ENCODE measurements at places on chromosomes 6 and 20.
A peak's percentile ranks its signal among the peaks of the same experiment; 100 is the strongest.

DNA sequence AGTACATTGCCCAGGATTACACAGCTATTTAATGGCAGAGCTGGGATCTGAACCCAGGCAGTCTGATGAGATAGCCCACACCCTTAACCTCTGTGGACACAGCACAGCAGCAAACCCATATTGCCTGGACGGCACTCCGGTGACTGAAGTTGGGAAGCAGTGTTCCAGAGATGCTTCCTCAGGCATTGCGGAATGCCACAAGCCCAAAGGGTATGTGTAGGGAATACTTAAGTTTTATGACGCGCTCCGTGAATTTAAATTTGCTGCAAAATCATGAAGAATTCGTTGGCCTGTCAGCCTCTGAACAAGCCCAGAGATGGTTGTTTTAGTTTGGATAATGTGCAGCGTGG, 46.4 kb downstream of the PSMG4 start:
- DNase-seq: no peak

- DNase-seq: no peak
Observed at GRCh38 chr6:134041093-134041492, 11.3 kb downstream of the SLC2A12 start.

GRCh38 chr6:25342802-25343201, 63.6 kb downstream of the CARMIL1 start:
- no peak for DNase-seq

DNA sequence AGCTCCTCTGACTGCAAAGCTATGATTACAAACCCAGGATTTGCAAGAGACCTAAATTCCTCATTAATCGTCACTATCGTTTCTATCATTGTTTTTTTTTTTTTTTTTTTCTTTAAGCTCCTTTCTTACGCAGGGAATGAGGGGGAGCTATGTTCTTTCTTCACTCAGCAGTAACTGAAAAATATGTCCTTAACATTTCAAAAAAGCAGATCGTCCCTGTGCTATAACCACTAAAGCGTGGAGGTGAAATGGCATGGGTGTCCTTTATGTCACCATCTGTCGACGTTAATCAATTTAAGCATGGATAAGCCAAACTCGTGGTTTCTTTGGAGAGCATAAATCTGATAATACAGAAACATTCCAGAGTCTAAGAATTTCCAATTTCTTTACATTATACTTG, 67.9 kb upstream of the TRAF3IP2 start:
- DNase-seq: no peak

- DNase-seq: no peak
Observed at GRCh38 chr20:34260208-34260942, 19.2 kb downstream of the ASIP start.

- no peak for DNase-seq
Observed at GRCh38 chr20:45311589-45312211, 3.6 kb upstream of the MATN4 start.

DNA sequence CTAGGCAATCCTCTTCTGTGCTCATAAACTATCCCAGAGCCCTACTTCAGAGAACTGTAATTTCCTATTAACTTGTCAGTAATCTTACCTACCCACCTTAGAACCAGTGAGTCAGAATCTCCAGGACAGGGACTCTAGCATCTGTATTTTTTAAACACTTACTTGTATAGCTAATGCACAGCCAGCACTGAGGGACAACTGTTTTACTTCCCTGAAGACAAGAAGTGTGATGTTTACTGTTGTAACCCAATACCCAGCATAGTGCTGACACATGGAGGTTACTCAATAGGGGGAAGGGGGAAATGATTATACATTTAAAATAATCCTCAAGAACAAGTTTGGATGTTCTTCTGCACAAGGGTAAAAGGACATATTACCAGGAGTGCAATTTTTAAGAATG, 130.8 kb downstream of the BTBD9 start:
- peak; percentile 37 for DNase-seq

GRCh38 chr6:89734526-89734925, 85.1 kb downstream of the MDN1 start:
- no peak for DNase-seq

DNA sequence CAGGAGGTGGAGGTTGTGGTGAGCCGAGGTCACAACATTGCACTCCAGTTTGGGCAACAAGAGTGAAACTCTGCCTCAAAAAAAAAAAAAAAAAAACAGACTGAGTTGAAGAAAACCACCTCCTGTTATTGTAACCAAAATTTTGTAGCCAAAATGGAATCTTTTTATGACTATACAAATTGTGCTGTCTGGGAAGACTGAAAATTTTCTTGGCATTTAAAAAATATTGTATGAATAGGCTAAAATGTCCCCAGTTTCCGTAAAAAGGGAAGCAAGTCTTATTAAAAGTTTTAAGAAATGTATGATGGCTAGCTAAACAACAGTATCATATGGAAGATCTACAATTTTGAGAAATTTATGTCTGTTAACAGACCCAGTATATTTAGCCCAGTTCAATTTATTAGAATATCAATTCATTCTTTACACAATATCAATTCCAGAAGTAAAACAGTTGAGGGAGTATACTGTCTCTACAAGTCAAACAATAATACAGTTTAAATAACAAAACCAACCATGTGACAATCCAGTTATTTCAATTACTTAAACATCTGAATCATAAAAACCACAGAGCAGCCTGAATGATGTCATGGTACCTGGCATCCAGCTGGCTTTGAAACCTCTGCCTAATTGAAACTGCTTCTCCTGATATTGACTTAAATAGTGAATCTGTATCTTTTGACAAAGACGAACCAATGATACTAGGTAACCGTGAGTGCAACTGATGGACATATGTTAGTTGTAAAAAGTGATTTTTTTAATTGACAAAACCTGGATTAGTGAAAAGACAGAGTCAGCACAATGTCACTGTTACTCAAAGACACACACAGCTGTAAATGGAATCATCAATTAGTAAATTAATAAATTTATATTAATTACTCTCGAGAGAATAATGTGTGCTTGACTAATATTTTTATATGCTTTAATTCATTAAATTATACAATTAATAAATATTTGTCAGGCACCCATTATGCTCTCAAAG, 166.6 kb upstream of the MARCKS start:
- DNase-seq: peak; percentile 79

GRCh38 chr20:57398231-57398821, 7.1 kb downstream of the RBM38 start:
- DNase-seq: no peak
